ENCODE measurements at places on chromosomes 3 and 15. TPM values are rescaled to one million over a fixed set of nuclear protein-coding genes. Genes with fewer than 3 reads are reported as not detected.

Gene C3orf85
- polyA plus RNA-seq = not detected

Gene TTLL13
- polyA plus RNA-seq = 0.05 TPM

- no peak for DNase-seq
Measured at GRCh38 chr3:129173725-129174124, 10.0 kb downstream of the CNBP start.

DNA sequence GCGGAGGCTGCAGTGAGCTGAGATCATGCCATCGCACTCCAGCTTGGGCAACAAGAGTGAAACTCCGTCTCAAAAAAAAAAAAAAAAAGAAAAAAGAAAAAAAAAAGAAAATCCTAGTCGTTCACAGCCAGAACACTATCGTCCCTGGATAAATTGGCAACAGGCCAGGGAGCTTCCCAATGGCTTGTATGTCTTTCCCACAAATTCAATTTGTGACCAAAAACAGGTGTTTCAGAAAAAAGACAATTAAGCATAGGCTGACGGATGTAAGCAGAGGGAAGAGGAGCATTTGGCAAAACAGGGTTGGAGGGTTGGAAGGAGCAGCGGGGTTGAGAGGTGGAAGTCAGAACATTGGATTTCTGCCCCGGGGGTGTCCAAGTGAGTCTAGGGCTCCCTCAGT is 8.5 kb downstream of the EPB42 start:
- no peak for DNase-seq

DNA sequence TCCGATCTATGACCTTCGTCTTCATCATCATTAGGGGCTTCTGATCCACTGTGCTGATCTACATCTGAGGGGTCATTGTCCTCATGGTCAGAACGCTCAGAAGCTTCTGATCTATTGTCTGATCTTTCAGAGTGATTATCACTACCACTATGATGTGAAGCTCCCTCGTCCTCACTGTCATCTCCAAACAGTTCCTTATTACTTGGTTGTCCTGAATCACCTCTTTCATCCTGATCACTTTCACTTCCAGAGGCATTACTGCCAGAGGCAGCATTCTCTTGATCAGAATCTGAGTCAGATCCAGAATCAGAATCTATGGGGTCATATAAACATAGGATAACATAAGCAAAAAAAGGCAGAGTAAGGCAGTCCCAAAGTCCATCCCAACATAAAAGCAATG is 5.4 kb downstream of the LEO1 start:
- DNase-seq = no peak

DNA sequence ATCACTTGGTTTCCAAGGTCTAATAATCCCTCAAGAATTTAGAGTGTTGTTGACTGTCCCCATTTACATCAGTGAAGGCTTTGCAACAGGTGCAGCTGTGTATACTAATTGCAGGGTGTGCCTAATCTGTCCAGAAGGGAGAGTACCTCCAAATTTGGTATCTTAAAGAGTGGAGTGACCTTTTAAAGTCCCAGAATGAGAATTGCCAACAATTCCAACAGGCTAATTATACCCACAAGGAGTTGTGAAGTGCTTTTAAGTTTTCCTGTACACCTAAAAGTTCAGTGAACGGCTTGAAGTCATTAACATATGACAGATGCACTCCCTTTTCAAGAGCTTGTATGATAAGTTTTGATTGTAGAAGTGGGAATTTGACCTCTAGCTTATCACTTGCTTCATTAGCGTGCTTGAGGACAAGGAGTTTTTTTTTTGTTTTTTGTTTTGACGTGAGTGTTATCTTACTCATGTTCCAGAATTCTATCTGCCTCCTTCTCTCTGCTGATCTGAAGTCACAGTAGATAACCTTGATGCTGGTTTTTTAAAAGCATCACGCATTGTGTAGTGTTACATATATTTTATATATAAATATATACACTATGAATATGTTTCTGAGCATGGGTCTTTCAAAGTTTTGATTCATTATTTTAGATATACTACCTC is 26.3 kb downstream of the CDIN1 start:
- no peak for DNase-seq

DNA sequence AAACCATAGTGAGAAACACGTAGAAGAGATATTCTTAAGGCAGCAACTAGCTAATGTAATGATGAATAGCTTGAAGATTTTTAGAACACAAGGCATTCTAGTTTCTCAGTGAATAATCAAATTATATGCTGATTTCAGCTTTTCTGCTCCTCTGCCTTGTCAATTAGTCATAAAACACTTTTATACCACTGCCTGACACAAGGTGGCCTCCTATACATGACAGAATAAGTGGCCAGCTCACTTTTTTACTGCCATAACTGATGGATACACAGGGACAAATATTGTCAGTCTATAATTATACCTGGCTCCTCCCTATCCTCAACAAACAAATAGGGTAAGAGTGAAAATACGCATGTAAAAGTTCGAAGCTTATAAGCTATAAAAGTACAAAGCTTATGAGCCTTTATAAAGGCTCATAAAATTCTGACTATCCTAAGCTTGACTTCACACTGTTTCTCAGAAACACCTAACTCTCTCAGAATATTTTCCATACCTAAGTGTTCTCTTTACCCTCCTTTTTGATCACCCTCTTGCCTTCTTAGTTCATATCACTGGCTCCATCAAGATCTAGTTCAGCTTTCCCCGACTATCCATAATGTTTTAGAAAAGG is 81.6 kb downstream of the HERC1 start:
- no peak for DNase-seq

- no peak for DNase-seq
Measured at GRCh38 chr3:102400766-102401165, 34.0 kb upstream of the ZPLD1 start.

GRCh38 chr15:101447561-101448071 is 41.9 kb downstream of the PCSK6 start:
- no peak for DNase-seq

DNA sequence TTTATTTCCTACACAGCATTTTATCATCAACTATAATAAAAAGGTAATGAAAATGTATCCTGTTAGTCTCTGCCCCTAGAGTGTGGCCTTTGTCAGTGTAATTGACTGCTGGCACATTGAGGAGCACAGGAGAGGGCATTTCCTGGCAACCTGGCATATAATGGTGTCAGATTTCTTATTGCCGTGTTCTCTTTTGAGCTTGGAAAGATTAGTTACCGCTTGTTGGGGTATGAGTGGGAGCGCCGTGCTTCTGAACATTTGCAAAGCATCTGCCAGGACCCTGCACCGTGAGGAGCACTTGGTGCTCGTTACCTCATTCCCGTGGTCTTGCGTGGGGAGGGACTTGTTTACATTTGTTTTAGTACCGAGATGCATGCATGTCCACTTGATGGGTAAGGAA is 124.4 kb downstream of the PTPRG start:
- DNase-seq = no peak

Data from psoas muscle (tissue), 8 donors.